CD4-positive, alpha-beta memory T cell (primary cell): ENCODE measurements at places on chromosomes 1 and 21.
A peak's percentile ranks its signal among the peaks of the same experiment; 100 is the strongest.

DNA sequence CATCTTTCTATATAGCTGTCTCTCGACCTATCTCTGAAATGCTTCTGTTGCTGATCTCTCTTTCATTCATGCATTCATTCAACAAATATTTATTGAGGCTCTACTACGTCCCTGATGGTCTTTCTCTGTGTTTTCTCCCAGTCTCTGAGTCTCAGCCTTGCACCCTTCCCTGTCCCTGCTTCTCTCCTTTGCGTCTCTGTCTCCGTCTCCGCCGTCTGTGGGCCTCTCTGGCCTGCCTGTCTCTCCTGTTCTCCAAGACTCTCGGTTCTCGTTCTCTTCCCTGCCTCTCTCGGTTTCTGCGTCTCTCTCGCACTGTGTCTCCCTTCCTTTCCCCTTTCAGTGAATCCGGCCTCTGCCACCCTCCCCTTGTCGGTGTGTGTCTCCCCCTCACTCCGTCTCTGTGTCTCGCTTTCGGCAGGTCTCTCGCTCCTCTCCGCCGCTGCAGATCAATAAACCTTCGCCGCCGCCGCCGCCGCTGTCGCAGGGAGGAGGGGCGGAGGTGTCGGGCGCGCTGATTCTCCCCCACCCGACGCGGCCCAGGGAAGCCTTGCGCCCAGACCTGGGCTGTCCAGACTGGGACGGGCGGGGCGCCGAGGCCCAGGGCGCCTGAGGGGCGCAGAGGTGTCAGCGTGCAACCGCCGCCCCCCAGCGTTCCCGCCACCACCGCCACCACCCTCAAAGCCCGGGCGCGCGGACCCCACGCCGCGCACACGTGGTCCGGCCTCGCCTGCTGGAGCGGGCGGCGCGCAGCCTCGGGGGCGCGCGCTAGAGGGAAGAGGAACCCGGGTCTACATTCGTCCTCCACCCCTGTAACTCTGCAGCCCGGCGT is 3.0 kb downstream of the EFNA3 start:
- DNase-seq: no peak

DNA sequence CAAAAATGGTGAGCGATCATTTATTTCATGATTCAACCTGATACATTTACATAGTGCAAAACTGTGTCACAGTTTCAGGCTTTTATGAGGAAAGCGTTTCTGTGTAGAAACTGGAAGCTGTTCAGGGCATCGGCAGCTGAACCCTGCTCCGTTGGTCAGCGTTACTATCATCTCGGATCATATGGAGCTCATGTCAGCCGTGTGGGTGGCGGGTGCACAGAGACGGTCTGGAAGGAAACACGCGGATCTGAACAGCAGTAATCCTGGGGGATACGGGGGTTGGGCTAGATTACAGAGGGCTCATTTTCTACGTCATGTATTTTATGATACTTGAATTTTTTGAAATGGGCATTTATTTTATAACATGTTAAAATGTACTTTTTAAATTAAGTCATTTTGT is 15.1 kb downstream of the C1orf174 start:
- no peak for DNase-seq

- no peak for DNase-seq
These were observed 27.7 kb upstream of the RPTN start for GRCh38 chr1:152186556-152187285.

GRCh38 chr1:7865978-7866377 is 13.1 kb upstream of the UTS2 start:
- DNase-seq: no peak

DNA sequence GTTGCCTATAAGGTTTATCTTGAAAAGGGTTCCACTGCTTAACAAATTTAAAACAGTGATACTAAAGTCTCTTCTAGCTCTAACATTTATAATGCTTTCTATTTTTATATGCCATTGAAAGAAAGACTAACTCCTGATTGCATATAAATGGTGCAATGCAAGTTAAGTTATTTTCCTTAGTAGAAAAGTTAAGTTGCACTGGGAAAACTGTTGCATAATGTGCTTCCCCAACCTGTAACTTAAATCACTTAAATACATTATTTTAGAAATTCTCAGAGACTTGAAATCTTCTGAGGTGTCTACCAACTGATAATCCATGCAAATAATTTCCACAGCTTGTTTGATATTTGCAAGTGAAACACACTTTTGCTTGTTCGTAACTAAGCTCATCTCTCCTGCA is 175.0 kb upstream of the HMCN1 start:
- DNase-seq: no peak

- no peak for DNase-seq
These were observed 18.0 kb upstream of the MFSD2A start for GRCh38 chr1:39936724-39937491.

GRCh38 chr1:221637641-221638041 is 104.2 kb downstream of the DUSP10 start:
- no peak for DNase-seq

DNA sequence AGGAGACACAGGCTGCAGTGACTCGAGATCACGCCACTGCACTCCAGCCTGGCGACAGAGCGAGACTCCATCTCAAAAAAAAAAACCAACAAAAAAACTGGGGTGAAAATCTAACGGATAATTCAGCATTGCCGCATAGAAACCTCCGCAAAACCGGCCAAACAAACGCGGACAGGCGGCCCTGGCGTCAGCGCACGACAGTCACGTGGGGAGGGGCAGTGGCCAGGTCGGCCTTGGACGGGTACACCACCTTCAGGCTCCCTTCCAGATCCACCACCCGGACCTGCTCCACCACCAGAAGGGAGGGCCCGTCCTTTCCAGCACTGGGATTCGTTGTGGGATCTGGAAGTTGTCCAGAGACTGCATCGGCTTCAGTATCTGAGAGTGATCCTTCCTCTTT is 8.4 kb downstream of the SMIM1 start:
- no peak for DNase-seq

DNA sequence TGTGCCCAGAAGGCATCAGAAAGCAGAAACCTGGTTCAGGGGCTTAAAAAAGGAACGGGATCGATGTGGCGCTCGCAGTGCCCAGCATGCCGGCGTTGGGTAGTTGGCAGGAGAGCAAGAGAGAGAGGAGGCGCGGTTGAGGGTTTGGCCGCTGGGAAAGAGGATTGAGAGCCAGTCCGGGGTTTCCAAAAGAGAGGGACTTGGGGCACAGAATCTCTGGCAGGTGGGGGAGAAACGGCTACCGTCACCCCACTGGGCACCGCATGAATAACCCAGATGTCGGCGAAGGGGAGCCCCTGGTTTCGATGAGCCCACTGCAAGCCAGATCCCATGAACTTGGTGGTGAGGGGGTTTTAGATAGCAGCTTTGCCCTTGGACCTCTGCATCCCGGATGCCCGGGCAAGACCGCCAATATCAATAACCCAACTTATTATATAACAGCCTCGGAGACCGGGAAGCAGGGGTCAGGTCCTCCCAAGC is 60.4 kb upstream of the ACOT11 start:
- no peak for DNase-seq

- no peak for DNase-seq
These were observed 116.5 kb downstream of the ZP4 start for GRCh38 chr1:237774246-237774645.

DNA sequence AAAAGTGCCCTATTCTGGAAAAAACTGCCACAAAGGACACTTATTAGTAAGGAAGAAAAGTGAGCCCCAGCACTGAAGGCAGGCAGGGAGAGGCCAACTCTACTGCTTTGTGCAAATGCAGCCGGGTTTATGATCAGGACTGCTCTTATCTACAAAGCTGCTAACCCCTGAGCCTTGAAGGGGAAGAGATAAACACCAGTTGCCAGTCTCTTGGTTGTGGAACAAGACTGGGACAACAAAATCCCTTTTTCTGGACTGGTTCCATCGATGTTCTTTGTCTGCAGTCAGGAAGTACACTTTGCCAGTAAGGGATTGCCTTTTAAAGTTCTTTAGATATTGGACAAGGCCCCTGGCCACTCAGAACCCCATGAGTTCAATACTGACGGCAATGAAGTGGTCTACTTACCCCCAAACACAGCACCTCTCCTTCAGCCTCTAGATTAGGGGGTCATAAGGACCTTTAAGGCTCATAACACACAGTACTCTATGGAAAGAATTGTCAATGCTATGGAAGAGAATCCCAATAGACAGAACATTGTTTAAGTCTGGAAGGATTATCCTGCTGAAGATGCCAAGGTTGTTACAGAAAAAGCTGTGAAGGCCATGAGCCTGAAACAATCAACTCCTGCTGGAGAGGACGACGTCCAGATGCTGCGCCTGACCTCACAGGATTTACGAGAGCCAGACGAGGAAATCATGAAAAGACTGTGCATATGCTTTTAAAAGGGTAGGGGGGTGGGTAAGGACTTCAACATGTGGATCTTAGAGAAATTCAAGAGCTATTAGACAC is 43.6 kb downstream of the GNB1 start:
- no peak for DNase-seq

- no peak for DNase-seq
These were observed 151.9 kb downstream of the MAGI3 start for GRCh38 chr1:113542221-113542701.

- no peak for DNase-seq
These were observed 34.9 kb downstream of the HSF2BP start for GRCh38 chr21:43624339-43624738.

DNA sequence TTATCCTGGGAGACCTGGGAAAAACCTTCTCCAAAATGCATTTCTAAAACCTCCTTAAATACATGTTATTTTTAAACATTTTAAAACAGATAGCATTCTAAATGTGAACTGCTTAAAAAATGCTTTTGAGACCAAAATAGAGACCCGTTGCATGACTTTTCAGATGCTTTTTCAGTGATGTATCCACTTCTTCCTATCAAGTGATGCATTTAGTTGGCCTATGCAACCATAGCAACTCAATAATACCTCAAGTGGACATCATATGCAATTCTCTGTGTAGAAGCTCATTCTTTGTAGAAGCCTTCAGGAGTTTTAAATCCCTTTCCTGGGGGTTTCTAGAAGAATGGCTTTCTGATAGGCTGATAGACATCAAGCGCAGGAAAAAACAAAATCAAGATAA is 94.5 kb upstream of the RAVER2 start:
- DNase-seq: no peak

GRCh38 chr1:58922302-58923089 is 138.6 kb upstream of the JUN start:
- peak; percentile 35 for DNase-seq

DNA sequence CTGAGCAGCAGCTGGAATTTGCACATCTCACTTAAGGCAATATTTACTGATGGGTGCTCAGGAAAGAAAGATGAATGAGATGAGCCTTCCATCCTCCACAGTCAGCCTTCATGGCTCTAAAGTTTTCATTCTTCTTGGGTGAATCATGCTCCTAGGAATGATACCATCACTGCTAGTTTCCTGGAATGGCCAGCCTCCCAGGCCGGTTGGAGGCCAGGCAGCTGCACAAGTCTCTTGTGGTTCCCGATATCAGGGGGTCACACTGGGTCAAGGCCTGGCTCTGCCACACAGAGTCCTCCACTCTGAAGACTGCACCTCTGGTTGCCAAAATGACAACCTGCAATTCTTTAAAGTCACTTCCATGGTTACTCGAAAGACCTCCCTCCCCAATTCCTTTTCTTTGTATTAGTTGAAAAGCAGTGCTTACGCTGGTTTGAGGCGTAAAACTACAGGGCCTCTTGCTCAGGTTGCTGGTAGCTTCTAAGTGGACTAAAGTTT is 46.2 kb upstream of the PALMD start:
- no peak for DNase-seq

GRCh38 chr1:55305735-55306134 is 90.6 kb upstream of the USP24 start:
- DNase-seq: no peak

DNA sequence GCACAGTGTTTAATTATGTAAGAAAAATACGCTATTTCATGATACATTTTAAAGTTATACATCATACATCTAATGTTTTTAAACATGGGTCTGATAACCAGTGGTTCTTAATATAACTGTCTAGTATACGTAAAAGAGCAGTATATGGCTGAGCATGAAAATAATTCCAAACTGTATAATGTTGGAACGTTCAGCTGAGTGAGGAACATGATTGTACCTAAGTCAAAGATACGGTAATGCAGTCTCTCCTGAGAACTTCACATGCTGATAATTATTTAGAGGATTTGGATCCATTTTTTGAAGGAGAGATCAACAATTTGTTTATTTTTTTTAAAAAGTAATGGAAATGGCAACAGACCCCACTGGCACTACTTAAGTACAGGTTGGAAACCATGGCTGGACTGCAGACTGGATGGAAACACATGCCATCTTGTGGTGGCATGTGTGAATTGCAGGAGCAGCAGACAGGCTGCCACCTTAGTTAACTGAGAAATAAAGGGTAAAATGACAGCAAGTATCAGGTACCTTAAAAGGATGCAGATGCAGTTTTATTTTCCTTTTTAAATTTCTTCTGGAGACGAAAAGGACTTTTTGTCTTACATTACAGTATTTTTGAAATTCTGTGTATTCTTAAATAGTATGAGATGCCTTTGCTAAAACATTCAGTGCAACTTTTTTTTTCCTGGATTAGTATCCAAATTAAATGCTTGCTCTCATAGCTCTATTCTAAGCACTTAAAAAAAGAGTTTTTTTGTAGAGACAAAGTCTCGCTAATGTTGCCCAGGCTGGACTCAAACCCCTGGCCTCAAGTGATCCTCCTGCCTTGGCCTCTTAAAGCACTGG is 73.8 kb downstream of the MTR start:
- DNase-seq: peak; percentile 41

- DNase-seq: no peak
These were observed 531.9 kb upstream of the CAMK1G start for GRCh38 chr1:209051570-209051969.

GRCh38 chr1:226643177-226643576 is 94.6 kb downstream of the STUM start:
- DNase-seq: no peak

GRCh38 chr1:179785728-179786127 is 42.6 kb downstream of the FAM163A start:
- DNase-seq: no peak

DNA sequence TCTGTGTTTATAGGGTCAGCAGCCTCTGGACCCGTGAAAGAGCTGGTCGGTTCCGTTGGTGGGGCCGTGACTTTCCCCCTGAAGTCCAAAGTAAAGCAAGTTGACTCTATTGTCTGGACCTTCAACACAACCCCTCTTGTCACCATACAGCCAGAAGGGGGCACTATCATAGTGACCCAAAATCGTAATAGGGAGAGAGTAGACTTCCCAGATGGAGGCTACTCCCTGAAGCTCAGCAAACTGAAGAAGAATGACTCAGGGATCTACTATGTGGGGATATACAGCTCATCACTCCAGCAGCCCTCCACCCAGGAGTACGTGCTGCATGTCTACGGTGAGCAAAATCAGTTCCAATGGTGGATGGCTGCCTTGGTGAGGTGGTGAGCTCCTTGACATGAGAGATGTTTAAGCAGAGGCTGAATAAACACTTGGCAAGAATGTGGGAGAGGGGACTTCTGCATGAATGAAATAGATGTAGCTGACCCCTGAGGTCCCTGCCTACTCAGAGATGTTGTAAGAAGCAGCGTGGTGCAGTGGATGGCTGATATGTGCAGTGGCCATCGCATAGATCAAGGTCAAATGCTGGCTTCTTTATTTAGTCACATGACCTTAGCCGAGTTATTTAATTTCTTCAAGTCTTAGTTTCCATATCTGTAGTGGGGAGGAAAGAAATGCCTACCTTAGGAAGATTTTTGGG is 9.3 kb downstream of the SLAMF7 start:
- DNase-seq: no peak

- no peak for DNase-seq
These were observed 951 bp downstream of the SYDE2 start for GRCh38 chr1:85199667-85200462.

GRCh38 chr1:6198646-6199297 is 623 bp downstream of the RPL22 start:
- DNase-seq: no peak

GRCh38 chr1:87902830-87903229 is 574.1 kb downstream of the LMO4 start:
- no peak for DNase-seq

GRCh38 chr1:66274634-66275033 is 259.3 kb upstream of the SGIP1 start:
- DNase-seq: peak; percentile 70
